AG04449 (cell line): ENCODE measurements at places on chromosomes 11 and 22.

DNA sequence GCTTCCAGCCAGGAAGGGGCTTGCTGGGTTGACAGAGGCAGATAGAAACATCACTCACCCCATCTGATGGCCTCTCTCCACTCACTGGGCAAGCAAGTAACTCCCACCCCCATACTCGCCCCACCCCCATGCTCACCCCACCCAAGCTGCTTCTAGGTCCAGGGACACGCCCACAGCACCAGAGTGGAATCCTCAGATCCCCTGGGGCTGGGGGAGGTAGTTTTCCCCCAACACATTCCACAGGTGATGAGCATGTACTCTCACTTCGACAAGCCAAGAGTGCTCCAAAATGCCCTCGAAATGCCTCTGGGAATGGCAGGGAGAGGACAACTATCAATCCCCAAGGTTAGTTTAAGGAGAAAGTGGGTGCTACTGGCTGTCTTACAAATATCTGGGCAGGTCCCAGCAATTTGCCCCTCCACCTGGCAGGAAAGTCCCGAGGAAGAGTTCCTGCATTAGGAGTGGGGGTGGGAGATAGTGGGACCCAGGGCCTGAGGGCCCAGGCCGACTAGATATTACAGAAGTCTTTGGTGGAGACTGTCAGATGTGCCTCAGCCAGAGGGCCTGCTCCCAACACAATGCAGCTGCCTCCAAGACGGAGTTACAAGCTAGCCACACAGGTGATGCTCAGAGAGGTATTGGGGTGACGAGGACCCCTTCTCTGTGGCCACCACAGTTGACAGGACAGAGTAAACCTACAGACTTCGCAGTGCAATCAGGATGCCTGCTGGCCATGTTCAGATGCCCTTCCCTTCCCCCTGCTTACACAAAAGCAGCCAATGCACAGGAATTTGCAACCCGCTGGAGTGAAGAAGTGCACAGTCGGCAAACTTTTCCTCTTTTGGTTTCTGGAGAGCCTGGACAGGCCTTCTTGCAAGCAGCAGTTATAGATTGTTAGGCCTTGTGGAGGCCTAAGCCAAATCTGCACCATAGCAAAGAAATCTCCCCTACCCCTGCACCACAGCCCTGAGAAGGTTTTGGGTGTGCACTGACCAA lies 2.9 kb upstream of the LMO1 start:
- DNase-seq: no peak

GRCh38 chr11:88179141-88179540 lies 3.9 kb upstream of the RAB38 start:
- peak; percentile 24 for DNase-seq

- no peak for DNase-seq
Measured at GRCh38 chr11:45667929-45668680, 2.7 kb upstream of the CHST1 start.

DNA sequence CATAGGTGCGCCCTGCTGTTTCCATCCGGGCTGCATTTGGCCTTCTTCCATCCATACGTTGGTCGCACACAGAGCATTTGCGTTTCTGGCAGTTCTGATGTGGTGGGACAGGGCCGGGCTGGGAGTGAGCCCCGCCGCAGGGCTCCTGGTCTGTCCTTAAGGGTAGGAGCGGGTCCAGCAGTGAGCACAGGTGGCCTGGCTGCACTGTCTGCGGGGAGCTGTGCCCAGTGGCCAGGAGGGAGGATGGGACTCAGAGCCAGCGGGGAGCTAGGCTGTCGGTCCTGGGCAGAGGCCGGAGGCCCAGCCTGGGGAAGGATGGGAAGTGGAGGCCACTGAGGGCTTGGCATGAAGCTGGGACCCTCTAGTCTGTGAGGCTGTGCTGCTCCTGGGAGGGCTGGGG lies 385.1 kb downstream of the TBC1D22A start:
- DNase-seq: no peak

DNA sequence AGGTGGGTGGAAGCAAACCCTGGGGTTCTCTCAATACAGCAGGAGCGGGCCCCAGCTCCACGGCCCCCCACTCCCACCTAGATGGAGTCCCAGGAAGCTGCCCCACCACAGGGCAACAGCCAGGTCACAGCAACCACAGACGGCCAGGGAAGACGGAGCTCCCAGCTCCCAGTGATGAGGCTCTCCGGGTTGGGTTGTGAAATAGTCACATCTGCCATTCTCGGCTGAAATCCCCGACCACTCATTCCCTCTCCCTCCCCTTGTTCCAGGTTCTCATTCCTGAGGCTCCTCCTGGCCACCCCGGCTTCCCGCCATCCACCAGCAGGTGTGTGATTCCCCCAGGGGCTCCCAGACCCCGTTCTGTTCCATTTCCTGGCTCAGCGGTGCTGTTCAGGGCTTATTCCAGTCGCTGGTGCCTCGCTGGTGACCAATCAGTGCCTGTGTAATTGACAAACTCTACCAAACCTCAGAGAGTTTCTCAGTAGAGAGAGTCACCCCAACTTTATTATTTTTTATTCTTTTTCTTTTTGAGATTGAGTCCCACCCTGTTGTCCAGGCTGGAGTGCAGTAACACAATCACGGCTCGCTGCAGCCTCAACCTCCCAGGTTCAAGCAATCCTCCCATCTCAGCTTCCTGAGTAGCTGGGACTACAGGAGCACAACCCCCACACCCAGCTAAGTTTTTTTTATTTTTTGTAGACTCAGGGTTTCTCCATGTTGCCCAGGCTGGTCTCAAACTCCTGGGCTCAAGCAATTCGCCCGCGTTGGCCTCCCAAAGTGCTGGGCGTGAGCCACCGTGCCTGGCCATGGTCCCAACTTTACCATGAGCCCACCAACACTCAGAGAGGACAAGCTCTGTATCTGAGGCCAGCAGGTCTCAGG lies 63.2 kb downstream of the SHANK2 start:
- DNase-seq: no peak

DNA sequence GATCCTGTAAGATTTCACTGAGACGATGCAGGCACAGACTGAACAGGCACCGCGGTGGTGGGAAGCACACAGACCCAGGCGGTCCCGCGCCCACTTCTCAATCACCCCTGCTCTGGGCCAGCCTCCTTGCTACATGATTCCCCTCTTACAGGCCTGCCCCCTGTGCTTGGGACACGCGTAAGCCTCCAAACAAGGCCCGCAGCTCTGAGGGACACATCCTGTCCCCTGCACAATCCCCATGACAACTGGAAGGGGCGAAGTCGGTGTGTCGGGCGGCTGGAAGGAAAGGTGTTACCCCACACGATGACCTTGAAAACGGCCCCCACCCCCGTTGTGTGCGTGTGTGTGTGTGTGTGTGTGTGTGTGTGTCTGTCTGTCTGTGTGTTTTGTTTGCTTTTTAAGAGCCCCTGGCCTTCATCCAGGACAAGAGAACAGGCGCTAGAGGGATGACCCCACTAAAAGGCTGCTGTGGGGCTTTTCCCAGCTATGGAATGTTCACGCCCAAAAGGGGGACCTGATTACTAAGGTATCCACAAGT lies 13.1 kb downstream of the CELSR1 start:
- no peak for DNase-seq

- DNase-seq: no peak
Measured at GRCh38 chr11:134691985-134692384, 279.9 kb upstream of the B3GAT1 start.

- DNase-seq: no peak
Measured at GRCh38 chr11:116615211-116615865, 157.4 kb downstream of the BUD13 start.

GRCh38 chr11:110606415-110606814 lies 105.8 kb downstream of the ARHGAP20 start:
- DNase-seq: no peak

- no peak for DNase-seq
Measured at GRCh38 chr11:102773386-102773785, 7.0 kb downstream of the MMP10 start.

- DNase-seq: no peak
Measured at GRCh38 chr11:127862406-127862805, 725.0 kb downstream of the ETS1 start.

DNA sequence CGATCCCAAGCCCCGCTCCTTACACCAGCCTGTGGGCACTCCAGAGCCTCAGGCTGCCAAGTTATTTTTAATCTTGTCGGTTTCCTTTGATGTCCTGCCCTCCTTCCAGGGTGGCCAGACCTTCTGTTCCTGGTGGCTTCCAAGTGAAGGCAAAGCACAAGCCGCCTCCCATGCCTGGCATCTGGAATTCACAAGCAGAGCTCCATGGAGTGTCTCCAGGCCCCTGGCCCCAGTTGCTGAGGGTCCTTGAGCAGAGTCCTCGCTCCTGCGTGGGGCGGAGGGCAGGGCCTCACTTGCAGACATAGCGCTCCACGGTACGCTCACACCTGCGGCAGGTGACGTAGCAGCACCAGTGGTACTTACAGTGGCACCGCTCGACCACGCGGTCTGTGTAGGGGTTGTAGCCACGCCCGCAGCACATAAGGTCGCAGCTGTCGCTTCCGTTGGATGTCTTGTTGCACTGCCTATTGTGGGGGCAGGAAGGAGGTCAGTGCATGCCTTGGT lies 19.5 kb downstream of the WNT11 start:
- DNase-seq: no peak

- DNase-seq: peak; percentile 100
Measured at GRCh38 chr11:9565822-9566560, 7.5 kb upstream of the WEE1 start.

- no peak for DNase-seq
Measured at GRCh38 chr22:48177631-48178030, 1415.2 kb downstream of the TBC1D22A start.

DNA sequence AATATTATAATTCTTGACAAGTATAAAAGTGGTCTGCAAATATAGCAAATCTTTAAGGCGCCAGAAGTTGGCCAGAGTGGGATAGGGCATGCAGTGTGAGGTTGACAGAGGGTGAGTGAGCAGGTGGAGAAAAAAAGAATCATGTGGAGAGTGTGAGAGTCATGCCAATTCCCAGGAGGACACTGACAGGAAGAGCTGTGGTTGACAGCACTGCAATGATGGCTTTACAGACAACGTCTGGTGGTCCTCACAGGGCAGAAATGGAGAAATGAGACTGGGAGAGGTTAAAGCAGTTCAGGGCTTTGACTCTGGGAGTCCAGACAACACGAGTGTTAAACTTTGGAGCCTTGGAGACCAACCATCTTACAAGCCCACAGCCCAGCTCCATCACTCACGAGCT lies 34.9 kb downstream of the SERPIND1 start:
- no peak for DNase-seq

DNA sequence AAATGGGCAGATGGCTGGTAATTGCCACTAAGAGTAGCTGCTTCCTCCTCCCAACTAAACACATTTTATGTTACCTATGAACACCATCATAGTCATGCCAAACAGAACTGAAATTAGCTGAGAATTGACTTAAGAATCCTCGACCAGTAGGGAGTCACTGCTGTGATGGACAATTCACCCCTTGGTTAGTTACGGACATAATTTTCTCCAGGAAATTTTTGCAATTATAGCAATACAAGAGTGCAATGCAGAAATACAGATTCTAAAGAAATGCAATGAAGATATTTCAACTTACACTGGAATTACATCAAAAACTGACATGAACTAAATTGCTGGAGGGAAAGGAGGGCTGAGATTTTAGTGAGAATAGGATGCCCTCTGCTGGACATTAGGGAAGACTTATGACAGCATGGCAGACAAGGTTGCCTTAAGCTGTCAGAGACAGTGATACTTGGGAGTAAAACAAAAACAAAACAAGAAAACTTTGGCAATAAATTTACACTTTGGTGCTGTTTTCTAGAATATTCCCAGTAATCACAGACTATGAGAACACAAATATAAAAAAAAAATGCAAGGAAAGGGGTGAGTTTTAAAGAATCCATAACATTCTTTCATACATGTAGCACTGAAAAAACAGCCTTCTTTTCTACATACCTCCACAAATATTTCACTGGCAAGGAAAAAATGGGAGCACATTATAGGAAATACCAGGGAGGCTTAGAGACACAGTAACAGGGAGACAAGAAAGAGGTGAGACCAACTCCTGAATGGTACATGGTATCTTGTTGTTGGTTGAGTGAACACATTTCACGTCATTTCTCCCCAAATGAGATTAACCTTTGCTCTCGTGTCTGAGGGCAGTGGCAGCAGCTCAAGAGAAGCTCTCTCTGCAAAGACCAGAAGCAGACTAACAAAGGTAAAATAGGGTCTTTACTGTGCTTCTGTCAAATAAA lies 11.2 kb upstream of the PPP2R1B start:
- peak; percentile 41 for DNase-seq

DNA sequence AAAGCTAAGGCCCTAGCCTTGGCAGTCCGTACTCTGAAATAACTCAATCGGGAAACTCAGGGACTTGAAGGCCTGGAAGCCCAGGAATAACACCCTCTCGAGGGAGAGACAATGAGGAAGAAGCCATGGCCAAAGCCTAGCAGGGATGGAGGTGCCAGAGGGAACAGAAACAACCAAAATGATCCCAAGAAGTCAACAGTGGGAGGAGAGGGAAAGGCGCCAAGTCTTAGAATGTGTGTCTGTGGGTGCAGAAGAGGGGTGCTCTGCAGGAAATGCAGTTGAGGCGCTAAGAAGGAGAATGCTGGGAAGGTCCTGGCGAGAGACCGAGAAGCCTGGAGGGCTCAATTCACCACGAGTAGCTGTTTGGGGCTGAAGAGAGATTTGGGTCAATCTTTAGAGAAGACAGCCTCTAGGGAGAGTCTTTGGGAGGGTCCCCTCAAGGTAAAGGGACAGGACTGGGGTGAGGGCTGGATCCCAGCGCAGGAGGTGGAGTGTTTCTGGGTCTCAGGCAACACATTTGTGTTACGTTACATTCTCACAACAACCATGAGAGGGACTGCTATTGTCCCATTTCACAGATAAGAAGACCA lies 760 bp upstream of the MAPK8IP1 start:
- no peak for DNase-seq

DNA sequence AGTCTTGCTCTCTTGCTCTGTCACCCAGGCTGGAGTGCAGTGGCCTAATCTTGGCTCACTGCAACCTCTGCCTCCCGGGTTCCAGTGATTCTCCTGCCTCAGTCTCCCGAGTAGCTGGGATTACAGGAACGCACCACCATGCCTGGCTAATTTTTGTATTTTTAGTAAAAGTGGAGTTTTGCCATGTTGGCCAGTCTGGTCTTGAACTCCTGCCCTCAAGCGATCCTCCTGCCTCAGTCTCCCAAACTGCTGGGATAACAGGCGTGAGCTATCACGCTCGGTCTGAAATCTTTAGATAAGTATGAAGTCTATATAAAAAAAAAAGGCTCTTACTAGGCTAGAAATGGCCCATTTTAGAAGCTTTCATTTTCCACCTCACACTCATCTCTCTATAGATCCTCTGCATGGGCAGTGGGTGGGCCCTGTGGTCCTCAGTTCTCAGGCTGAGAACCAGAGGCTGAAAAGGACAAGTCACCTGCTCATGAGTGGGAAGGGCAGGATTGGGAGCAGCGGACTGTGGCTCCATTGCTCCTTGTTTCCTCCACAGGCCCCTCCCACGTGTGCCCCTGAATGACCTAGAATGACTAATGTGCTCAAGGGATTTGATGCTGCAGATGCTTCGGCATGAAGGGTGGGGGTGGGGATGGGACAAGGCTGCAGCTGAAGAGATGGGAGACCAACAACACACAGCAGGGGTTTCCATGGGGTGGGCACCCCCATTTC lies 19.8 kb upstream of the PRAME start:
- DNase-seq: no peak

DNA sequence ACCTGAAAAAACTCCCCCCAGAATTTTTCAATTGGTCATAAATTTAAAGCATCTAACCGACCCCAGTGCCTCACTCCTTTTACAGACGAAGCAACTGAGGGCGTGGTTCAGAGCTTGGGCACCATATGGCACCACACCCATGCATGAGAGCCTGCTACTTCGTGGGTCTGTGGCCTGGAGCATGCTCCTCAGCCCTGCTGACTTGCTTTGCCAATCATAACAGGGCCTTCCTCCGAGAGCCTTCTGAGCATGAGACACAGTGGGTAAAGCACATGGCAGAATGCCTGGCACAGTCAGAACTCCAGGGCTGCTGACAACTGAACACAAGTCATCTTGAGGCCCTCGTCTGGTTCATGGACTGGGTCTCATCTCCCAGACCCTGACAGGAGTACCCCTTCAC lies 33.3 kb downstream of the HIRA start:
- DNase-seq: no peak
